ENCODE measurements at places on chromosomes 3 and 15.

GRCh38 chr15:74011610-74012009 is 17.1 kb downstream of the PML start:
- peak; percentile 62 for DNase-seq
- peak overlapping the region; percentile 87 for H3K27ac ChIP-seq
- H3K27me3 ChIP-seq = no peaks in the 10 kb centered on the region
- peaks cover 95% of the 10 kb centered on the region for H3K4me1 ChIP-seq
- peaks cover 1% of the 10 kb centered on the region for H3K36me3 ChIP-seq

DNA sequence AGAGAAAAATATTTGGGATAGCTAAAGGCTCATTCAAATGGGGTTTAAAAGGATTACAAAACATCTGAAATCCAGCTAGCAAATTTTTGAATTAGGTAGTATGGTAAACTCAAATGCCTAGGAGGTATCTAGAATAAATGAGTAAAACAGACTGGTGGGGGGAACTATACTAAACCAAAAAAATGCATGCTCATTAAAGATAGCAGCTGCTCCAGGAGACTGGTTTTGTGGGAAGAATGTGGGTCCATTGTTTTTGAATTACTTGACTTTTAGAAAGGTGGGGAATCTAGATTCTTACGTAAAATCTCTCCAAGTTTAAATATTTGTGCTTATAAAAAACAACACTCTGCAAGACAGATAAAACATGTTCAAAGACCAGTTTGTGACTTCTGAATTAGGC is 73.8 kb downstream of the LEKR1 start:
- no peak for DNase-seq
- H3K4me3 ChIP-seq = no peak overlapping the region
- no peak overlapping the region for H3K27ac ChIP-seq
- no peaks in the 10 kb centered on the region for H3K36me3 ChIP-seq
- no peaks in the 10 kb centered on the region for H3K27me3 ChIP-seq

DNA sequence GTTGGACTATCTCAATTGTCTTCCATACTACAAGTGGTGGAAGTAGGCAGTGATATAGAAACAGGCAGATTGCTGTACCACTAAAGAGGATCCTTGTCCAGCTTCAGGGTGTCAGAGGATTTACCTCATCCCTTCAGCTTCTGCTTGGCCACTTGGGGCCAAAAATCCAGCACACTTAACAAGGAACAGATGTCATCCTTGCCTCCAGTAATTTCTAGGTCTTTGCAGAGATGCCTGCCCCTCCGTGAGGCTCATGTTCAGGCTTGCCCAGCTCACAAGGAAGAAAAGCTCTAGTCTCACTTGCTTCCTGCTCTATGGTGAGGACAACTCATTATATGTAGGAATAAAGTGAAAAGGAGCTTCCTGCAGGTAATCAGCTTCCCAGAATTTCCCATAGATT is 510.3 kb downstream of the EPHA3 start:
- H3K4me1 ChIP-seq = no peaks in the 10 kb centered on the region
- H3K27me3 ChIP-seq = no peaks in the 10 kb centered on the region
- H3K27ac ChIP-seq = no peak overlapping the region
- H3K4me3 ChIP-seq = no peak overlapping the region

DNA sequence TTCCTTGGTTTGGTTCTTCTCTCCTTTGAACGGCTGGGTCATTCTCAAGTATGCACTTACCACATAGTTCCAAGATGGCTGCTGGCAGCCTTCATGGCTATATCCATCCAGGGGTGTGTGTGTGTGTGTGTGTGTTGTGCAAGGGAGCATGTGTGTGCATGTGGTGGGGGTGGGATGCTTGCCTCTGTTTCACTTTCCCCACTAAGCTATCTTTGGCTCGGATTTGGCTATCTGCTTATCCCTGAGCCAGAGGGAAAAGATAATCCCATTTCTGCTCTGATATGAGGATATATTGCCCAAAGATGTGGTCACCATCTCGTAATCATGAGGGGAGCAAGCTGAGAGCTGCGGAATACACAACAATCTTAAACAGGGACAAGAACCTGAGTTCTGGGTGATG is 26.2 kb downstream of the ANAPC13 start:
- peaks cover 27% of the 10 kb centered on the region for H3K4me1 ChIP-seq
- H3K27ac ChIP-seq = peak overlapping the region; percentile 62
- no peaks in the 10 kb centered on the region for H3K36me3 ChIP-seq
- DNase-seq = no peak
- no peak overlapping the region for H3K4me3 ChIP-seq

- H3K4me3 ChIP-seq = no peak overlapping the region
- H3K27me3 ChIP-seq = no peaks in the 10 kb centered on the region
Observed at GRCh38 chr15:47846876-47847275, 129.6 kb downstream of the SEMA6D start.

DNA sequence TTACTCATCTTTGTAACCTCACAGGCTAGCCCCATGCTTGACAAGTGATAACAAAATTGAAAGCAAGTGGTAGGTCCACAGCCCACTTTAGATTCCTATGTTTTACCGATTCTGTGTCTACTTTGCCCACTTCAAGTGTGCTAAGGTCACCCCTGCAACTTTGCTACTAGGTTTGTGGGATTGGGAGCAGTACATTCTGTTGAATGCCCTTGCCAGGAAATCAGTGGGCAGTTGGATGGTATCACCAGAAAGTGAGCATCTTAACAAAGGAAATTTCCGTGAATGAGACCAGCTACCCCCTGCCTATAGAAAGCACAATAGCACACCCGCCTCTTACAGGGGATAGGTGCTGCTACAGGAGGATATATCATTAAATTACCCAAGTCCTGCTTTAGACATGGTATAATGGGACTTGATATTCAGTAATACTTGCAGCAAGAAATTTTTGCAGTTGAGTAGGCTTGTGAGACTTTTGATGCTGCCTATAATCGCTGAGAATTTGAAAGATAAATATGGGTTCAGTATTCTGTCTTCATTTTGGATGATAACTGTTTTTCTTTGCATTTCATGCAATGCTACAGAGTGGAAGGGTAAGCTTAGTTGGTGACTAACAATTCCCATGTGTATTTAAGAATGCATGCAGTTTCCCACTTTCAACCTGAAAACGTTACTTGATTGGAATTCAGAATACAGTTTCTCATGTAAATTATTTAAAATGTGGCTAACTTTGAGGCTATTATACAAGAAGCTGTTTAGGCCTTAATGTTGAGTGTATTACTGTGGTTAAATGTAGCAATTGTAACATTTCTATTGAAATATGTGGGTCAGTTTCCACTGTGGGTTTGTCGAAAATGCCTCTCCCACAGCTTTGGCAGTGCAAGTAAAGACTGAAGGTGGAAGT is 9.5 kb downstream of the EBLN2 start:
- peak overlapping the region; percentile 39 for H3K27ac ChIP-seq
- peaks cover 4% of the 10 kb centered on the region for H3K36me3 ChIP-seq
- DNase-seq = no peak

- no peak overlapping the region for H3K27ac ChIP-seq
- H3K36me3 ChIP-seq = no peaks in the 10 kb centered on the region
- no peak overlapping the region for H3K4me3 ChIP-seq
- peak; percentile 25 for DNase-seq
- peaks cover 12% of the 10 kb centered on the region for H3K27me3 ChIP-seq
Observed at GRCh38 chr15:23877502-23878412, 190.7 kb upstream of the NDN start.

DNA sequence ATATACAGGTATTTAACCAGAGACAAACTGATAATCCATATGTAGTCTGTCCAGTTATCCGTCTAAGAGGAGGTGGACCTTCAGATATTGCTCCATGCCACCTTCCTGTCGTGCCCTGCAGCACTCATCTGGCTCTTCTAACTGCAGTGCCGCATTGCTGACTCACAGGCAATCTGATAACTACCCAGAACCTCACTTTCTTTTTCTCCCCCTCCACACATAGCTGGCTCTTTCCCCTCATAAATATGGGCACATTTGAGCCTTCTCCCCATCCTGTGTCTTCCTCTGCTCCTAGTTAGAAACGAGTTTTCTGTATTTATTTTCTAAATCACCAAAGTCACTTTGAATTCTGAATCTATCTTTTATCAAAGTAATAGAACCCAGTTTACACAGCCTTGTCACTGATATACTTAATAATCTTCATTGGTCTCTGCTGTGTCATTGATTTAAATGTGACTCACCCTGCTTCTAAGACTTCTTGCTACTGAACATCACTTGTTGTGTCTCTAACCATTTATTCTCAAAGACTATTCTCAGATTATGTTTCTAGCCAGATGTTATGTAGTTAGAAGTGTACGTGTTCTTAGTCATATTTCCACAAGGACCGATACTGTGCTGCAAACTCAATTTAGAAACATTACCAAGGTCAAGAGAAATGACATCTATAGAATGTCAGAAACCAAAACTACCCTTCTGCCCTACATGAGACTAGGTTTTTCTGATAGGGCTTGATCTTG is 17.4 kb upstream of the KCNMB2 start:
- peaks cover 31% of the 10 kb centered on the region for H3K4me1 ChIP-seq
- no peak overlapping the region for H3K4me3 ChIP-seq
- H3K36me3 ChIP-seq = no peaks in the 10 kb centered on the region
- no peak for DNase-seq
- no peaks in the 10 kb centered on the region for H3K27me3 ChIP-seq

DNA sequence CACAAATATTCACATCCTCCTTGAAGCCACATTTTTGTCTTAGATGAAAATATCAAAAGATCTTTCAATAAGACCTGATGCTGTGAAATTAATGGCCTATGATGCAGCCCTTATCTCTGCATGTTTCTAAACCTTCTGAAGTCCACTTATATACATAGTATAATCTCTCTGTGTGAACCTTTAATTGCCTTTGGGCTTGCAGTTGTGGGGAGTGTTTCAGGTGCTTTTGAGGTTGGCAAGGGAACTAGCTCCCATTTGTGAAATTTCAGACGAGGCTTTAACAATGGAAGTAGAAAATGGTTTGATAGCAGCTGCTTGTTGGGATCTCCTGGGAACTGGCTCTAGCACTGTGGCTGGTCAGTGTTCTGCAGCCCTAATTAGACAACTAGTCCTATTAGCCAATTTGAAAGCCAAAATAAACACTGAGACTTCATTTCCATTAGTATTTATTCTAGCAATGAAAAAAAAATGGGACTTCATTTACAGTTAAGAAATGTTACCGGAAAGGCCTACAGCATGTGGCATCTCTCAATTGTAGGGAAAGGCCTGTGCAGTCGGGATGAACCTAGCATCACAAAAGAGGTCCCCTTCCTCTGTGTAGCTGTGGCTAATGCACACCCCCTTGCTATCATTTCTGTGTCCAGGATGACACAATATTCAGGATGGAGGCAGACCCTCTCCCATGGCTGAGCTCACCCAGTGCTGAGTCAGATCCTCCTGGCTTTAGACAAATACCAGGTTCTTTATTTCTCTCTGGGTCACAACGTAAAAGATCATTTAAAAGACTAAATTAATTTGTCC is 140.7 kb upstream of the TRIM42 start:
- no peak overlapping the region for H3K27ac ChIP-seq
- no peaks in the 10 kb centered on the region for H3K36me3 ChIP-seq
- no peaks in the 10 kb centered on the region for H3K27me3 ChIP-seq
- no peak for DNase-seq
- peaks cover 5% of the 10 kb centered on the region for H3K4me1 ChIP-seq

GRCh38 chr3:194798486-194798885 is 112.8 kb downstream of the FAM43A start:
- no peaks in the 10 kb centered on the region for H3K36me3 ChIP-seq
- no peaks in the 10 kb centered on the region for H3K27me3 ChIP-seq
- no peak overlapping the region for H3K4me3 ChIP-seq
- H3K27ac ChIP-seq = no peak overlapping the region
- no peaks in the 10 kb centered on the region for H3K4me1 ChIP-seq

DNA sequence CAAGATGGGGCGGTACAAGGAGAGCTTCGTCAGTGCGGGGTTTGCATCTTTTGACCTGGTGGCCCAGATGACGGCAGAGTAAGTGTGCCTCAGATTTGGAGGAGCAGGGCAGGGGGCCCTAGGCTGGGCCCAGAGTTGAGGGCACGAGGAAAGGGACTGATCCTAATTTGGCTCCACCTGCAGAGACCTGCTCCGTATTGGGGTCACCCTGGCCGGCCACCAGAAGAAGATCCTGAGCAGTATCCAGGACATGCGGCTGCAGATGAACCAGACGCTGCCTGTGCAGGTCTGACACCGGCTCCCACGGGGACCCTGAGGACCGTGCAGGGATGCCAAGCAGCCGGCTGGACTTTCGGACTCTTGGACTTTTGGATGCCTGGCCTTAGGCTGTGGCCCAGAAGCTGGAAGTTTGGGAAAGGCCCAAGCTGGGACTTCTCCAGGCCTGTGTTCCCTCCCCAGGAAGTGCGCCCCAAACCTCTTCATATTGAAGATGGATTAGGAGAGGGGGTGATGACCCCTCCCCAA is 19.8 kb downstream of the EPHB3 start:
- H3K4me1 ChIP-seq = peaks cover 31% of the 10 kb centered on the region
- H3K36me3 ChIP-seq = peaks cover 8% of the 10 kb centered on the region
- H3K27ac ChIP-seq = no peak overlapping the region
- no peak for DNase-seq

DNA sequence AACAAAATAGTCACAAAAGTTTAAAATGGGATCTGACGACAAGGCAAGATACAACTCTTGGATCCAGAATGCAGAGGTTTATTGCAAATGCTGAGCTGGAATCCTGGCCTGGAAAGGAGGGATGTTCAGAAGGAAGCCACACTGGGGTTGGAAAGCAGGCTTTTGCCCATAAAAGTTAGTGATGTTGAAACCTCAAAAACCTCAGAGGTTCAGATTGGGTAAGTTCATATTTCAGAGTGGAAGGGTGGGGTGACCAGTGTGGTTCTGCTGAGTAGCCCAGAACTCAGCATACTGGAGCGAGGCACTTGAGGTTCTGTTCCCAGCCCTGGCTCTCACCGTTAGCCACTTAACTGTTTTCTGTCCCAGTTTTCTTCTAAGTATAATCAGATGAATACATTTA is 114.0 kb upstream of the OSTN start:
- H3K27ac ChIP-seq = no peak overlapping the region
- H3K36me3 ChIP-seq = no peaks in the 10 kb centered on the region
- no peak for DNase-seq
- H3K4me3 ChIP-seq = no peak overlapping the region

DNA sequence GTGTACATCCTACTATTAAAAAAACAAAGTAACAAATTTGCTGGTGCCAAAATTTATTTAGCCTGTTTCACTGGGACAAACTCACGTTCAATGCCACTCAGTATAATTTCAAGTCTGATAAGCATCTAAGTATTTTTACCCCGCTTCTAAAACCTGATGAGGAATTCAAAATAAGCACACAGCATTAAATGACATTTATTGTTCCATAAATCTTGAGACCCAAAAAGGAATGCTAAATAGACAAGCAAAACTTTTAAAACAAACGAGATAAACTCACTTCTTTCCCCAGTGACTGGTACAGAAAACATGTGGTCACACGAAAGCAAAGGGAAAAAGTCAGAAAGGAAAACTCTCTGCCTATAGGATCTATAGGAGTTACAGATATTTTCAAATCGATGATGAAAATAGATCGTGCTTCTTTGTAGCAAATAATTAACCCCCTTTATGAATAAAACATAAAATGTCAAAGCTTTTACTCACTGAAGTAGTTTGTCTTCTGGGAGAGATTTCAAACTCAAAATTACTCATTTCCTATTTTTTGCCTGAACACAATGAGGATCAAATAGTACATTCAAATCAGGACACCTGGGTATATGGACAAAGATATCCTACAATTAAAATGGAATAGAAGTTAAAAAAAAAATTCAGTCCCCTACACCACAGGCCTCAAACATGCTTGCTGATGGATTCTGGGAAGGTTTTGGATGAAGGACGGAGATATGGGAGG is 51.7 kb downstream of the UBP1 start:
- H3K36me3 ChIP-seq = peaks cover 87% of the 10 kb centered on the region
- no peak for DNase-seq
- peaks cover 26% of the 10 kb centered on the region for H3K4me1 ChIP-seq
- no peak overlapping the region for H3K27ac ChIP-seq
- no peak overlapping the region for H3K4me3 ChIP-seq
